ENCODE measurements at places on chromosomes 5 and 9.

DNA sequence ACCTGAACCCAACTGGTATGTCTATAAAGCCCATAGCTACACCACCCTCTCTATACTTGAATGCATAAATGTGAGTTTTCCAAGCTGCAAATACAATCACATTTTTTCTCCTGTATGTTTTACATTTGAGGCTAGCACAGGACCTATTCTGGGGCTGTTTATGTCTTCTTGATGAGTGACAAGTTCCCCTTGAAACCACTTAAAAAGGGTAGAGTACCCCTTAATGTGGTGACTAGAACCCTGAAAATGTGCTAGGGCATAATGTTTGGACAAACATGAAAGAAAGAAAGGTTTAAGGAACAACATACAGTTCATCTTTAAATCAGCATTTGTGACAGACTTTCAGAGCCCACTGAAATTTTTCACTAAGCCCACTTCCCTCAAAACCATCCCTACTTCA, 25.2 kb upstream of the GLIS3 start:
- no peak for DNase-seq

DNA sequence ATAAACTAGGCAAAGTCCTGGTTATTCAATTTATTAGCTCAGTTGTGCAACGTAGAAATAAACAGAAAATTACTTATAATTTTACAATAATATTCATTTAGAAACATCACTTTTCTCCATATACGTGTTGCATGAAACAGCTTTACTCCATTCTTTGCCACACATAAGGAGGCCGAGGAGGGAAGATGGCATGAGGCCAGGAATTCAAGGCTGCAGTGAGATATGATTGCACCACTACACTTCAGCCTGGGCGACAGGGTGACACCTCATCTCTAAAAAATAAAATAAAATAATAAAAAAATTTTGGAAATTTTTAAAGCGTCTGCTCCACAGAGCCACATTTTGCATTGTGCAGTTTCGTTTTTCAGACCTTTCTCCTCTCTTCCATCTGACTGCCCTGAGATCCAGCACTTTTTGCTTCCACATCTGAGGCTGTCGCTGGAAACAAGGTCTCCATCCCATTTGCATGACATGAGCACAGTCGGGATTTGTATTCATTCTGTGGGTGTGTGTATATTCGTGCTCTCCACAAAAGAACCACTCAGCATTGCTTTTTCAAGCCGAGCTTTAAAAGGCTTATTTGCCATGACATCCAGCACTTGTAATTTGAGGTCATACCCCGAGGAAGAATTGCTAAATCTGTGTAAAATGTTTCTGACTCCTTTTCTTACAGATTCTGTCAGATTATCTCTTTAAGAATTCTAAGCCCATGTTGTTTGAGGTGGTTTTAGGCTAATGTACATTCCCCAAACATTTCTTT, 98.6 kb upstream of the MSX2 start:
- DNase-seq: no peak

DNA sequence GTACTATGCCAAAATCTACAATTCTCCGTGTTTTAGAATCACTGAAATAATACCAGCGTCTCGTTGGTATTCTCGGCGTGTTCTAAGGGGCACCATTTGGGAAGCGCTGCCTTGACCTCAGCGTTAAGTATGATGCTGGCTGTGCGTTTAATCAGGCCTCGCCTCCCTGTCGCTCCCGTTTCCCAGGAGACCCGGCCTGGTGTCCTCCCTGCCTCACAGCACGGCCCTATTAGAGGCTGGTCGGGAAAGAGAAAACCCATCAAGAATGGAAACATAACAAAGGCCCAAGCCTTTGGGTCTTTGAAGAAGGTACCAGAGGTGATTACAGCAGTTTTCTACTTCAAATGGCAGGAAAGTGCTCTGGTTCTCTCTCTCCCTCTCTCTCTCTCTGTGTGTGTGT, 30.0 kb downstream of the GFPT2 start:
- DNase-seq: no peak

DNA sequence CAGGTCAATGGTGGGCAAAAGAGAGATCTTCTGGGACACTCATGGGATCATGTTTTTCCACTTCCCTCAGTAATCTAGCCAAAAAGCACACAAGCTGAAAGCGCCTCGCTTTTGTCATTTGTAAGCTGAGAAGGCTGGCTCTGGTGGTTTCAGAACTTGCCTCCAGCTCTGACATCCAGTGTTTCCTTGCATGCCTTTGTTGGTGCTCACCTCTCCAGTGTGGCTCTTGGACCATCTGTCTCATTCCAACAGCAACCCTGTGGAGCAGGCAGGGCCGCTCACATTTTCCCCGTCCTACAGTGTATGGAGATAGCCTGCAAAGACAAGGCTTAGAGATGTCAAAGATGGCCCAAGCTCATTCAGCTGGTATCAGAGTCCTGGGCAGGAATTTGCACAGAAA, 160.8 kb upstream of the KLF4 start:
- no peak for DNase-seq

DNA sequence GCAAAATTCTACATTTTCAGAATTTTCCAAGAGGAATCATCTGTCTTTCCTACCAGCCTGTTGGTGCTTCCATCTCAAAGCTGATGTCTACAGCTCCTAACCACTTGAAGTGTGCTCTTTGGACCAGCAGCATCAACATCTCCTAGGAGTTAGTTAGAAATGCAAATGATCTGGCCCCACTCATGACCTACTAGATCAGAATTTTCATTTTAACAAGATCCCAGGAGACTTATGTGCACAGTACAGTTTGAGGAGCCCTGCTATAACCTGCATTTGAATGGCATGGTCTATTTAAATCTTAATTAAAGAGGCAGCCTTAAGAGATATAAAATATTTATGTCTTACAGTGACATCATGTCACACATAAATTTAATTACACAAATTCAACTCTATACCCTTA, 33.8 kb downstream of the ITK start:
- no peak for DNase-seq

- DNase-seq: no peak
These were observed 91.4 kb upstream of the RANBP6 start for GRCh38 chr9:6106711-6107339.

GRCh38 chr5:159976921-159977320, 32.0 kb upstream of the TTC1 start:
- no peak for DNase-seq

GRCh38 chr9:108272349-108272899, 583.4 kb downstream of the ACTL7B start:
- no peak for DNase-seq

- no peak for DNase-seq
These were observed at the start of gene GRIA1 for GRCh38 chr5:153490118-153491037. GRIA1 (plus strand) TSS chr5:153490670.

Measured in CD8-positive, alpha-beta memory T cell (primary cell).